ENCODE measurements at places on chromosomes 11 and 22.

DNA sequence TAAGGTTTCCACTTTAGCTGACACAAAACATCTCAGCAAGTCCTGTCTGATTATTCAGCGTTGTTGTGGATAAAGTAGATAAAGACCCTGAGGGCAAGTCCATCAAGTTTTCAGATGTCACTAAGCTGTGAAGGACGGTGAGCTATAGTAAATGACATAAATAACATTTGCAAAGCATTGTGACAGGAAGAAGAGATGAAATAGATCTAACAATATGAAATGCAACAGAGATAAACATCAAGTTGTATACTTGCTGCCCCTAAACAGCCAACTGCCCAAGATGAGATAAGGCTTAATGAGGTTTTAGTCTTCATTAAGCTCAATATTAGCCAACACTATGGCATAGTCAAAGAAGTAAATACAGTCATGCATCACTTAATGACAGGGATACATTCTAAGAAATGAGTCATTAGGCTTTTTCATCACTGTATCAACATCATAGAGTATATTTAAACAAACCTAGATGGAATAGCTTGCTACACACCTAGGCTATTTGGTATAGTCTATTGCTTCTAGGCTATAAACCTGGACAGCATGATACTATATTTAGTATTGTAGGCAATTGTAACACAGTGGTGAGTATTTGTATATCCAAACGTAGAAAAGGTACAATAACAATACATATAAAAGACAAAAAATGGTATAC lies 625.1 kb upstream of the ANO5 start:
- DNase-seq, result no peak

DNA sequence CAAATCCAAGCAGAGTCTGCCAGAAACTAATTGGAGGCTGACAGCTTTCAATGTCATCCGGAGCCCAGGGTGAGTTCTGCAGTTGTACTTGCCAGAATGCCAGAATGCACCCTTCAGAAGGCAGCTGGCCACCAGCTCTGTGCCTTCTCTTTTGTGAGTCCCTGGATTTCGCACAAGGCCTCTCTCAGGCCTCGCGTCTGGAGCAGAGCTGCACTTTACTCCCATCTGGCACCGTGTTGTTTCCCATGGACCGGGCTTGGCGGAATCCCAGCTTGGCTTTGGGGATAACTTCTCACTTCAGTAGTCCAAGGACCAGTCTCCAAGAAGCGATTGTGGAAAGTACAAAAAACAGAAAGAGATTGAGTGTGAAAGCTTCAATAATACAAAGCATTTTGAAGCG lies 451.3 kb upstream of the KIRREL3 start:
- no peak for DNase-seq

DNA sequence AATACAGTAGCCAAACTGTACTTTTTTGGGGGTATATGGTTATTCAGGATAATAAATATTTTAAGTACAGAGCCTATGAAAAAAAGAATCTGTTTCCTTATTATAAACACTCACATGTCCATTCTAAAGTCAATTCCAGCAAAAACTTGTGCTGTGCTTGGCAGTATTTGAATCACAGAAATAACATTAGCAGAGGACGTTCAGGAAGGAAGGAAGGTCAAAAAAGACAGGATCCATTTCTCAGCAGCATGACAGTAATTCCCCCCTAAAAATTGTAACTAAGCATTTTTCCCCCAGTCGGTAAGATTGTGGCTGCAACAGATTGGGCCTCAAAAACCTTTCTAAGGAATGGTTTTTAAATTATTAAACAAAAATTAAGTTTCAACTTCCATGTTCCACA lies 124.8 kb downstream of the ATG16L2 start:
- DNase-seq, result no peak

- no peak for DNase-seq
Observed at GRCh38 chr22:33726294-33726734, 194.0 kb downstream of the LARGE1 start.

GRCh38 chr11:12183827-12184620 lies 73.6 kb downstream of the MICAL2 start:
- DNase-seq, result no peak

GRCh38 chr22:20862540-20862939 lies 3.7 kb downstream of the SNAP29 start:
- no peak for DNase-seq
